ENCODE measurements at places on chromosomes 13 and 19.

DNA sequence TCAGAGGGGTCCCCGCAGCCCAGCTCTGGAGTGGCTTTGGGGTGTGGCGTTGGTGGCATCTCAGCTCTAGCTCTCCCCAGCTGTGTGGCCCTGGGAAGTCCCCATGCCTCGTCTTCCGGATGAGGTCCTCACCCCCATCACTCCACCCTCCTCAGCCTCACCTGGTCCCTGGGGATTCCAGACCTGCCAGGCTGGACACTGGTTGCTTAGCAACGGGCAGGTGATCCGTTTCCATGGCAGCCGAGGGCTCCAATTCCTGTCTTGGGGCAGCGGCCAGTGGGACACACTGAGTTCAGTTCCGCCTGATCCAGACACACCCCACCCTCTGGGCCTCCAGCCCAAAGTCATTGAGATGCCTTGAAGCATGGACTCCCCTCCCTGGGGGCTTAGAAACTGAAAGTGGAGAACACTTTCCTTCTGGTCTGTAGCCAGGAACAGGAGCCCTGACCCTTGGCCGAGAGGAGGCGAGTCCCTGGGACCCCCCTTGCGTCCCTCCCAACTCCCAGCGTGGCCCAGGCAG, 7.7 kb upstream of the MISP start:
- peak; percentile 80 for DNase-seq

GRCh38 chr13:100637796-100638195, 36.8 kb downstream of the TMTC4 start:
- DNase-seq, result no peak

- DNase-seq, result no peak
These were observed 14.4 kb upstream of the RUBCNL start for GRCh38 chr13:46401432-46401831.

GRCh38 chr19:11843722-11844121, 4.8 kb upstream of the ZNF439 start:
- peak; percentile 74 for DNase-seq

DNA sequence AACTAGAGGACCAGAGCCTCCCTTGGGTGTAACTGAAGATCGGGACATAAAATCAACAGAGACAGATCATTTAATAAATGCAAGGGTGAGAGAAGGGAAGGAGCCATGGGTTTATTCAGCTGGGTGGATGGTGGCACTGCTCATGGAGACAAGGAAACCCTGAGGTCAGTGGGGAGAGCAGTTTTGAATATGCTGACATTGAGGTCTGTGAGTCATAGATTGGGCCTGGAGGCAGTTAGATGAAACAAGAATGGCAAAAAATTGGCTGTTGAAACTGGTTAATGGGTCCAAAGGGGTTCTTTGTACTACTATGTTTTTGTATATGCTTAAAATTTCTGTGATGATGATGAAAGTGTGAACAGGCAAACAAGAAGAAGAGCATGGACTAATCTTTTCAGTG, 5.1 kb upstream of the GTF3A start:
- no peak for DNase-seq

GRCh38 chr13:79749984-79750551, 269.1 kb downstream of the NDFIP2 start:
- DNase-seq, result peak; percentile 86

DNA sequence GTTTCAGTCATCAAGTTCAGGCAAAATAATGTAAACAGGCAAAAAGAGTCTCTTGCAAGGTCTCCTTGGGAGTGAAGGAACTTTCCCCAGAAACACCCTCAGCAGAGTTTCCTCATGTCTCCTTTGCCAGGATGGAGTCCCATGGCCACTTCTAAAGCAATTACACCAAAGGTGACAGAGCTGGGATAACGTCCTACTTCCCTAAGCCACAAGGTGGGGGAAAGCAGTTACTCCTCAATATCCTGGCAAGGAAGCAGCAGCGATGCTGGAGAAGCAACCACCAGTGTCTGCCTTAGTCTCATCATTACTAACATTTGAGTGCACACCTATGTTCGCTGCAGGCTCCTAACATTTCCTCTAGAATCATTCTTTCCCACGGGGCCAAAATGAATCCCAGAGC, 88.6 kb downstream of the UBL3 start:
- DNase-seq, result no peak

DNA sequence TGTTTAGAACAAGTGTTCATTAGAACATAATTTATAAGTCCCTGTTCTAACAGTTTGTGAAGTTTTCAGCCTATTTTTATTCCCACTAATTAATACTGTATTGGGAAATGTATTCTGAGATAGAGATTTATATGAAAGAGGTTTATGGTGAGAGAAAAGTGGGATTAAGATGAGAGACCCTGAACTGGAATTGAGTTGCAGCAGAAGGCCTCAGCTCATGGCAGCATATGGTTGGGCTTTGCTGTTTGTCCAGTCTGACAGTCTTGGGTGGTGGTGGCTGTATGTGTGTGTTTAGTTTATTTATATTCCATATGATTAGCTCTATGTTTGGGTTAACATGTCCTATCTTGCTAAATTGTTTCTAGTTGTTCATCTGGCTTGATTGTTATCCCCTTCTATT, 575.1 kb downstream of the SLITRK5 start:
- no peak for DNase-seq

DNA sequence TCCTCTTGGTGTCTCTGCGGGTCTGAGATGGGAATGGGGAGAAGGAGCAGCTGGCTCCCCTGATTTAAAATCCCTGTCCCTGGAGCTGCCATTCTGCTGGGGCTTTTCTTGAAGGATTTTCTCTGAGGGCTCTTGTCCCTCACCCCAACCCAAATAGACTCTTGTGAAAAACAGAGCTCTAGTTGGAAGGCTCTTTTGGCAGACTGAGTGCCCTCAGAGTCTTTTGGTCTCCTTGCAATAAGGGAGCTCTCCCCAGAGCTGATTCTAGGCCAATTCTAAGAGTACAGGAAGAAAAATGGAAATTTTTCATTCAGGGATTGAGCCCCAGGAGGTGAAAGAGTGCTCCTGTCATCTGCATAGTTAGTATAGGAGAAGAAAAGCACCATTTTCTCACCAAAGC, 238.3 kb downstream of the COG6 start:
- peak; percentile 25 for DNase-seq

- peak; percentile 89 for DNase-seq
These were observed at the start of gene LRRC63 for GRCh38 chr13:46211483-46212351. Gene LRRC63 (plus strand): TSS chr13:46211928. CDS start chr13:46213035, 1,107 bp downstream.

GRCh38 chr13:32284927-32285632, 30.1 kb downstream of the ZAR1L start:
- peak; percentile 65 for DNase-seq

- DNase-seq, result no peak
These were observed 527.5 kb downstream of the DCT start for GRCh38 chr13:93951951-93952350.

DNA sequence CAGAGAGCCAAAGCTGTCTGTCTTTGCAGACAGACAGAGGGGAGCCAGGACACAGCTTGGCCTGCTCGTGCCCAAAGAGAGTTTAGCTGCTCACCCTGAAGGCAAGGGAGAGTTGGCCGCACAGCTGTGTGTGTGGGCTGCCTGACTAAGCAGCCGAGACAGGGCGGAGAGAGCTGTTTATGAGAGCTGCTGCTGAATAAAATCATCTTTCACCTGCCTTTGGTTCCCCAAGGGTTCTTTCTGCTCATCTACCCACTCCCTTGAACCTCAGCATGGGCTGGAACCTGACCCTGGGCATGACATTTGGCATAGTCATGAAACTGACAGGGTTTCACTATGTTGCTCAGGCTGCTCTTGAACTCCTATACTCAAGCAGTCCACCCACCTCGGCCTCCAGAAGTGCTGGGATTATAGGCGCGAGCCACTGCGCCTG, 98.2 kb downstream of the RBM26 start:
- peak; percentile 21 for DNase-seq

DNA sequence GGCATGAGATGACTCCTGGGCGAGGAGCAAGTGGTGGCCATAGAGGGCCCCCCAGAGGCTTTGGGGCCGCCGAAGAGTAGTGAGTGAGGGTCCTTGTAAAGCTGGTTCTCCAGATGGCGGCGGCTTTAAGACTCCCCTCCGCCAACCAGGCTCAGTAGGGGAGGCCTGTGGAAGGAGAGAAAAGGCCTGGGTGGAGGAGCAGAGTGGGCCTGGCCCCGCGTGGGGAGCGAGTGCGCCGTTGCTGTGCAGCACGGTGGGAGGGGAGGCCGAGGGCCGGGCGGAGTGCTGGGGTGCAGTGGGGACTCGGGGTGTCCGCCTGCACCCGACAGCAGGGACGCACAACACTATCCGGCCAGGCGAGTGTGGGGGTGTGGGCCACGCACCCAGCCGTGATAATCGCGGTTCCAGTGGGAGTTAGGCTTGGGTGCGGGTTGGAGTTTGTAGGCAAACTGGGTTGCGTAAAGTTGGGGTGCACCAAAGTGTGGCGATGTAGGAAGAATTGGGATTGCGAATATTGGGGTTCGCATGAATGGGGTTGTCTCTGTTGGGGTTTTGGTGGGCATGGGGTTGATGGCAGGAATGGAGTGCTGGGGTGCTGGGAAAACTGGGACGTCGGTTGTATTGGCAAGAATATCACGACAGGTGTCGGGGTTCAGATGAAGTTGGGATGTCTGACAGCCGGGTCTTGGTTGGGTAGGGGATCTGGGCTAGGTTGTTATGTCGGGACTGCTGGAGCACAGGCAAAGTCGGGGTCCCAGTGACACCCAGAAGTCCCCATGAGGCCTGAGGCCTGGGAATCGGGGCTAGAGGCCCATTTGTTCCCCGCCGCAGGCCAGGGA, 687 bp upstream of the CIRBP start:
- DNase-seq, result no peak

DNA sequence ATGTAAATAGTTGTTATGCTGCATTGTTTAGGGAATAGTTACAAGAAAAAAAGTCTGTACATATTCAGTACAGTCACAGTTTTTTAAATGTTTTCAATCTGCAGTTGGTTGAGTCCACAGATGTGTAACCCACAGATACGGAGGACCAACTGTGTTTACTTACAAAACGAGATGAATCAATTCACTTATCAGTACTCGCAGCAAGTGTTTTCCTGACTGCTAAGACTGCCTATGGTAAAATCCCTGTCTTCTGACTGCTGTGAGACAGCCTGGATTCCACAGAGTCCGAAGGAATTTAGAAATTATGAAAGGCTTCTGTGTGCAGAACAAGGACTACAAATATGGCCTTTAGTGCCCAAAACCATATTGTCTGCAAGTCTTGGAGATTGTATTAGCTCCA, 45.7 kb upstream of the C1QTNF9 start:
- no peak for DNase-seq

GRCh38 chr19:17910791-17911360, 21.9 kb upstream of the CCDC124 start:
- no peak for DNase-seq

- no peak for DNase-seq
These were observed at the start of gene S1PR4 for GRCh38 chr19:3178377-3178972. Gene S1PR4 (plus strand): TSS chr19:3178769. CDS start chr19:3178793, 24 bp downstream.

DNA sequence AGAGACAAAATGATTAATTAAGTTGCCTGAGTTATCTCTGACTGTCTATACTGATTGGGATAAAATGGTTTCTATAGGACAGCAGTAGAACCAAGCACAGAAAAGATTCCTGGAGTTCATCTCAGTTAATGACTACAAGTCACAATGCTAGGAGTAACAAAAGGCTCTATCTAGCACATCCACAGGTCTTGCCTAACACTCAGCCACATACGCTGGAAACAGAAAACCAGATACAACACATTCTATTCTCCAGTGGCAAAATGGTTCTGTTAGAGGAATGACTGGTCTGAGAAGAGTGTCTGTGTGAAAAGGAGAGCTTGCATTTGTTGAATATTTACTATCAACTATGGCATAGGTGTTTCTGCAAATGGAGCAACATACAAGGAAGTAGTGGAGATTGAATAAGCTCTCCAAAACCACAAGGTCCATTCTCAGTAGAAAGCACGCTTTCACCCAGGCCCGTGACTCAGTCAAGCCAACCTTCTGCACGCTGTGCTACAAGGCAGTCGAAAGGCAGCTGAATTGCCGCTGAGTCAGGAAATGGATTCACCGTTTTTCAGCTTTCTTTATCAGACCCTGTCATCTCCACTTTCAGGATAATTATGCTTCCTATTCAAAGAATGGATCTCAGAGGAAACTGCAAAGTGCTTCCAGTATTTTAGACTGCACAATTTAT, 761.5 kb downstream of the EFNB2 start:
- DNase-seq, result no peak

DNA sequence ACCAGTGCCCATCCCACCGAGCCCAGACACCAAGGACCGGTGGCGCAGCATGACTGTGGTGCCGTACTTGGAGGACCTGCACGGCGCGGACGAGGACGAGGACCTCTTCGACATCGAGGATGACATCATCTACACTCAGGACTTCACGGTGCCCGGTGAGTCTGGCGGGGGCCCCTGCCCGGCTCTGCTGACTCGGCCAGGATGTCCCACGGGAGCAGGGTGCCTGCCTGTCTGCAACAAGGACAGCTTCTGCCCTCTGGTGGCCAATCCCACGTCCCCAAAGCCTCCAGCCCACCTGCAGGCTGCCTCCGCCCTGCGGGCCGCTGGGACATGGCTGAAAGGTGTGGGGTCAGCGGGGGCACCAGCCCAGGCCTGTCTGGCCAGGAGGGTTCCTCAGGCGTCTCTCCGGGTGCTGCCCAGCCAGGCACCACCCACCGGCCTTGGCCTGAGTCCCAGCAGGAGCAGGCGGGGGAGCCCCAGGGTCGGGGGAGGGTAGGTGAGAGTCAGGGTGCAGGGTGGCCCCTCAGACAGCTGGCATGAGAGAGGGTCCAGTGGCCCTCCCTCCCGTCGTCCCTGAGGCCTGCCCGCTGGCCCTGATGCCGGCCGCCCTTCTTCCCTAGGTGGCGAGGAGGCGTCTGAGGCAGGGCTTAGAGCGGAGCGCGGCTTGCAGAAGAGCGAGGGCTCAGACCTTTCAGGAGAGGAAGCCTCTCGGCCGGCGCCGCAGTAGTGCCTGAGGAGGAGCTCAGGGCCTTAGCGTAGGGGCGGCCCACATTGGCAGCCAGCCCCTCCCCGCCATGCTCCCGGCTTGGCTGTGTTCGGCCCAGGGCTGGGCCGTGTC, 14.6 kb downstream of the CBARP start:
- DNase-seq, result peak; percentile 63

DNA sequence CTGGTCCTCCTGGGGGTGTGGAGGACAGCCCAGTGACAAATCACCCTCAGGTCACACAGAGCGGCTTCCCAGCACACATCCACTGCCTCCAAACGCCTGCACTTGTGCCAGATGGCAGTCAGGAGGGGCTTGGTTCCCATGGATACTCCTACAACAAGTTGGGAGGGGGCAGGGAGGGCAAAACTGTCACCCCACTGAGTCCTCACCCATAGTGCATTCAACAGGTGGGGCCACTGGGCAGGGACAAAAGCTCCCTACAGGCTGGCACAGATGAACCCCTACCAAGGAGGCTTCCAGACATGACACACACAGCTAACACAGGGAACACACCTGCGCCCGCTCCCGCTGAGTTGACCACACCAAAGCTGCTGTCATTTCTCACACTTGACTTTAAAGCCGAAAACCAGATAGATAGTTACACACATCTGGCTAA, 120.5 kb downstream of the STK24 start:
- no peak for DNase-seq

GRCh38 chr19:12881172-12881808, at the start of gene DNASE2:
Gene DNASE2 (minus strand): TSS chr19:12881449. CDS start chr19:12881375, 74 bp downstream.
- DNase-seq, result peak; percentile 96

- no peak for DNase-seq
These were observed 79.6 kb upstream of the OLFM4 start for GRCh38 chr13:52949044-52949443.

GRCh38 chr19:48804496-48804895, 6.3 kb downstream of the BCAT2 start:
- DNase-seq, result no peak
